ENCODE measurements at places on chromosomes 5 and 9.

- DNase-seq: no peak
Measured at GRCh38 chr9:119789987-119790386, 420.8 kb upstream of the BRINP1 start.

DNA sequence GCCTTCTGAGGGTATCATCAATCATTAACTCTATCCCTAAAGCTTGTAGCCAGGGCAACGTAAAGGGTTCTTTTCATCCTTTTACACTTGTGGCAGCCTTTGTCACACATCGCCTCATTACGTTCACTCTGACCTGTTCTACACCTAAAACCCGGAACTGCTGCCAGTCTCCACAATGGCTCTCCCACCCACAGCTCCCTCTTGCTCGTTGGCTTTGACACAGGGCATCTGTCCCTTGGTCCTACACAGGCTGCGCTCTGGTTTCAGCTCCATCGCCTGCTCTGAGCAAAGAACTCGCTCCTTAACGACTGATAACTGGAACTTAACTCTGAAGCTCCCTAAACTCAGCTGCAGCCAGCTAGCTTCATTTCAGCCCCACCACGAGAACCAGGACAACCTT, 112.8 kb upstream of the CTNND2 start:
- no peak for DNase-seq

DNA sequence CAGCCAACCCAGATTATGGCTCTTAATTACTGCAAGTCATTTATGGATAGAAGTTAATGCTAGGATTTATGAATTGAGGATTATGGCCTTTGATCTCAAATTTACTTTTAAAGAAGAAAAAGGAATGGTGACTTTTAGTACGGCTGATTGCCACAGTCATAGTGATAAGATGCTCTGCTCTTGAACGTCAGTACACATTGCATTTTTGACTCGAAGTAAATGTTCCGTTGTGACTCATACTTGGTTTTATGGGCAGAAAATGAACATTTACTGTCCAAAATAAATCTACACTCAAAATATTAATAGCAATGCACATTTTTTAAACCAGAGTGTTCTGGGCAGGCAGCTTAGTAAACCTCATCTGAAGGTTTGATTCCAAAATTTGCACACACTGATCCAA, 830 bp downstream of the ADAMTSL1 start:
- DNase-seq: peak; percentile 74

GRCh38 chr5:151810897-151811296, 39.1 kb downstream of the G3BP1 start:
- DNase-seq: peak; percentile 15
